ENCODE measurements at places on chromosomes 1 and 21.

- DNase-seq = no peak
These were observed 1.2 kb downstream of the TMEM234 start for GRCh38 chr1:32220746-32221580.

GRCh38 chr1:198677027-198677426 is 38.2 kb downstream of the PTPRC start:
- DNase-seq = no peak

GRCh38 chr21:26195708-26196107 is 25.1 kb upstream of the APP start:
- no peak for DNase-seq

DNA sequence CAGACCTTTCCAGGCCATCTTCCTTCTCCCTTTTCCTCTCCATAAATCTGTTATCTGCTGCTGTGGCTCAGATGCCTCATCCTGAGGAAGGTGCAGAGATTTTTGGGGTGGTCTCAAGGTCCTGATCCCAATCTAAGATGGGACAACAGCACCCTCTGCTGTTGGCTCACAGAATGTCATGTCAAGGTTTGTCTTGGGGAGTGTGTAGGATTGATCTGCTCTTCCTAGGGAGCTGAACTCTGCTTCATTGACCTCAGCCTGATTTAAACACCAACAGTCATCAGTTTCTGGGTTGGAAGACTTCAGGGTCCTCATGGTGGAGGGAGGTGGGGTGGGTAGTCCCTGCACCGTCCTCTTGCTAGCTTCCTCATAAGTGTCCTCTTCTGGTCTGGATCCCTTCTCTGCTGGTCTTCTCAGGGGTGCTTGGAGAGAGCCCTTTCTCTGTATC is 62.8 kb upstream of the LAX1 start:
- no peak for DNase-seq

- no peak for DNase-seq
These were observed 171.6 kb upstream of the EDN2 start for GRCh38 chr1:41656068-41656467.

GRCh38 chr1:99438656-99439230 is 174.5 kb downstream of the PLPPR4 start:
- DNase-seq = no peak
